ENCODE measurements at places on chromosomes 3 and 15.

DNA sequence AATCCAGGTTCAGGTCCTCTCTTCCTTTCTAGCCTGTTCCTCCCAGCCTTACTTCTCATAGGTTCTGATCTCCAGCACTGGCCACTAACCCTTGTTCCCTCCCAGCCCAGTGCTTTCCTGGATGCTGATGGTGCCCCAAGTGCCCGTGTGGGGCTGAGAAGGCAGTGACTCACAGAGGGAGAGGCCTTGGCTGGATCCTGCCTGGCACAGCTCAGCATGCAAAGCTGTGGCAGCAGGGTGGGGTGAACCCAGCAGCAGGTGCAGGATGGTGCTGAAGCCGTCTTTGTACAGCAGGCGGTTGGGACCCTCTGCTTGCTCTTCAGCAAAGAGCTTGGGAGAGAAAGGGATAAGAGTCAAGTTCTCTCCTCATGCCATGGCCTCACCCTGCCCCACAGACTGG is 7.6 kb downstream of the LPCAT4 start:
- DNase-seq = no peak

- no peak for DNase-seq
Measured at GRCh38 chr3:159232966-159233365, 431.1 kb downstream of the MFSD1 start.

DNA sequence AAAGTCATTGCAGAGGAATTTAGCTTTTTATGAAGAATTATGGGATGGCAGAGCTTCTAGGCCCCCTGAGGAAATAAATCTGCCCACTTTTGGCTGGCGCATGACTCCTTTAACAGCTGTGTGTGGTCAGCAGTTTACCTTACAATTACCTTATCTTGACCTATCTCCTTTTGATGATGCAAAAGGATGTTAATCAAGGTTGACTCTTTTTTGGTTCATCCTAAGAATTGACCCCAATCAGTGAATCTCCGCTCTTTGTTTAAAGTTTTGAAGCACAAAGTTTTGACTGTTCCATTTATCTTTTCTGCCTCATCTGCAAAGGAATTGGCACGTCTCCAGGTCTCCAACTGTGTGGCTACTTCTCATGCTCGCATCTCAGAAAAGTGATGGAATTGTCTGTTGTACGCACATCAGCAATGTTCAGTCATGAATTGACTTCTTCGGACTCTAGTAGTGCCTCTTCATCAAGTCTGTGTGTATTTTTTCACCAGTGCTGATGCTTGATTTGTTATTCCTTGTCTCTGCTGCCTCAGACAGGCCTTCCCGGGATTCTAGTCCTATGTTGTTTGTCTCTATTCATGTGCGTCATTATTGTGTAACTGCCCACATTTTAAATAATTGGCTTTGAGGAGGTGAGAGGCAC is 196.2 kb upstream of the CFAP20DC start:
- no peak for DNase-seq

- DNase-seq = no peak
Measured at GRCh38 chr3:114205541-114205940, 26.7 kb upstream of the DRD3 start.

DNA sequence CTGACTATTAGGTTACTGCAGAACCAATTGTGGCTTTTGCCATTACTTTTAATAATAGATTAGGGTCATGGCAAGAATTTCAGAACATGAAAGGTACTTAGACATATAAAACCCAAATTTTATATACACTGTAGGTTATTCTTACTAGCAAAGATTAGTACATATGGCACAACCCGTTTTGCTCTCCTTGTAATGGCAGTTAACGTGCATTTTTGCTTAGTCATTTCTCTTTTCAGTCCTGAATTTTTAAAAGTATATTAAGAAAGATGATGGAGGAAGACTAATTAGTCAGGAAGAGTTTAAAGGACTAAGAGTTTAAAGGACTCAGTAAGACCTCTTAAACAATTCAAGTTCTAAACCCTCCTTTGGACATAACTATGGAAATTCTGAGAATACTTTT is 114.0 kb downstream of the PEAK1 start:
- DNase-seq = no peak

DNA sequence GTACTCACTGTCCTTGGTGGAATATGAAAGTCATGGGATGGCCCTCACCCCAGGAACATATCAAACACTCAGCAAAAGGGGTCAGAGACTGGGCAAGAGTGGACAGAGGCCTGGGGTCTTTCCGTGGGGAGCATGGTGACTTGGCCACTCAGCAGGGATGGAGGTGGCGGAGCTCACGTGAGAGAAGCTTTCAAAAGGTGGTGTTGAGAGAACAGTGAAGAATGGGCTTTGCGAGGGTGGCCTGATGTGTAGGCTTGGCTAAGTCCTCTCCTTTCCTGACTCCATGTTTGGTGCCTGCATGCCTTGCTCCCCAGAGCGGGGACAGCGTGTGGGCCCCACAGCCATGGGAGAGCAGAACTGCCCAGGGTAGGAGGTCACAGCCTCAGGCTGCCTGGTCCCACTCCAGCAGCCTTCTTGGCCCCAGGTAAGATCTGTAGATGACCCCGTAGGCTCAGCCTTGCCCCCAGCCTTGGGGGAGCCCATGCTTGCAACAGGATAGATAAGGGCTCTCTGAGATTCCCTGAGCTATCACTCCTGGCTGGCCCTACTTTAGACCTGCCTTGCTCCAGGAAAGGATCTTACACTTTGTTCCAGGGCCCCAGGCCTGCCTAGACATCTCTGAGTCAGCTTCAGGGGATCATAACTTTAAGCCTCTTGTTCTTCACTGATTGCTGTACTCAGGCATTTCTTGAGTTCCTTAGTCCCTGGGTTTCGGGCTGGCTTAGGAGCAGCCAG is 17.0 kb downstream of the RPLP1 start:
- DNase-seq = no peak

GRCh38 chr3:40843208-40843624 is 318.5 kb downstream of the ZNF621 start:
- DNase-seq = no peak

DNA sequence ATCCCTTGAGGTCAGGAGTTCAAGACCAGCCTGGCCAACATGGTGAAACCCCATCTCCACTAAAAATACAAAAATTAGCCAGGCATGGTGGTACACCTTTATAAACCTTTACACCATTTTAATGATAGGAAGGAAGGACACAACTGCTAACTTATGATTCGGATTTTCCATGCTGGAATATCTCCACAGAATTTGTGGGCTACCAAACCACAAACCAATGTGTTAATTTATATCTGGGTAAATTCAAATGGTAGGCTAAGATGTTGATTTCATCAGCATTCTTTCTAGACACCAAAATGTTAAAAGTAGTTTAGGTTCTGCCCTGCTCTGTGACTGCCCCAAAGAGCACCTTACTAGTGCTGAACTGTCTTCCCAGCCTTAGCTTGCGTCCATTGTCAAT is 72.8 kb downstream of the POLQ start:
- no peak for DNase-seq

DNA sequence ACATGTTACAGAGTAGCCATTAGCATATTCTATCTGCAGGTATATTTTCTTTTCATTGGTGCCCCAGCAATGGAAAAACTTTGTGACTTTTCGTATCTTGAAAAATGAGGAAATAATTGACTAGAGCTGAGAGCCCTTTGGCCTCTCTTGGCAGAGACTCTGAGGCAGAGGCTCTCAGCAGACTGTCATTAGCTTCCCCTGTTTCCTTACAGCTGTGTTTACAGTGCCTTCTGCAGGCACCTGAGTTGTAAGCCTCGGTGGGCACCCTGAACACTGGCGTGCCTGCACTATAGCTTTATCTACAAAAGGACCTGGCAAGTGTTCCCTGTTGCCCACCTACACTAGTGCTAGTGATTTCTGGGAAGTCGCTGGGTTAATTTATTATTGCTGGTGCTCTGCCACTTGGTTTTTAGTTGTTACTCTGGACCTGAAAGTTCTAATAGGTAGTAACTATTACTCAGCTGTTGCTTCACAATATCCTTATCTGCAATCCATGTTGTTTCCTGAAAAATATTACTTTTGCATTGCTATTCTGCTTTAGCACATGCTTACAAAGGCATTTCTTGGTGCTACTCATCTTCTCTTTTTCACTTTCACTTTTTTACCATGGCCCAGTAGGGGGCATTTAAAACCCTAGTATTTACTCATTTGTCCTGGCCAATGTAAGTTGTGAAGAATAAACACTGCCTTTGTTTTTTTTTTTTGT is 7.8 kb upstream of the GPR171 start:
- no peak for DNase-seq

DNA sequence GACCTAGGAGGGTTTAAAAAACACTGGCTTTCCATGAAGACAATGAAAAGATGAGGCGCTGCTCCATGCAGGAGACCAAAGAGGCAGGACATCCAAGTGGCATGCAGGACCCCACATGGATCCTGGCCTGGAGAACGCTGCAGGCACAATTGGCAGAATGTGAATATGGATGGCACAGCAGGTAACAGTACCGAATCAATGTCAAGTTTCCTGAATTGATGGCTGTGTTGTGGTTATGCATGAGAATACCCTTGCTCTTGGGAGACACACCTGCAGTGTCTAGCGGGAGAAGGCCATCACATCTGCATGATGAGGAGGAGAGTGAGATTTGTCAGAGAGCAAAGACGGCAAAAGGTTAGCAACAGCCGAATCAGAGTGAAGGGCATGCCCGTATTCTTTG is 74.3 kb upstream of the SEC13 start:
- DNase-seq = no peak

DNA sequence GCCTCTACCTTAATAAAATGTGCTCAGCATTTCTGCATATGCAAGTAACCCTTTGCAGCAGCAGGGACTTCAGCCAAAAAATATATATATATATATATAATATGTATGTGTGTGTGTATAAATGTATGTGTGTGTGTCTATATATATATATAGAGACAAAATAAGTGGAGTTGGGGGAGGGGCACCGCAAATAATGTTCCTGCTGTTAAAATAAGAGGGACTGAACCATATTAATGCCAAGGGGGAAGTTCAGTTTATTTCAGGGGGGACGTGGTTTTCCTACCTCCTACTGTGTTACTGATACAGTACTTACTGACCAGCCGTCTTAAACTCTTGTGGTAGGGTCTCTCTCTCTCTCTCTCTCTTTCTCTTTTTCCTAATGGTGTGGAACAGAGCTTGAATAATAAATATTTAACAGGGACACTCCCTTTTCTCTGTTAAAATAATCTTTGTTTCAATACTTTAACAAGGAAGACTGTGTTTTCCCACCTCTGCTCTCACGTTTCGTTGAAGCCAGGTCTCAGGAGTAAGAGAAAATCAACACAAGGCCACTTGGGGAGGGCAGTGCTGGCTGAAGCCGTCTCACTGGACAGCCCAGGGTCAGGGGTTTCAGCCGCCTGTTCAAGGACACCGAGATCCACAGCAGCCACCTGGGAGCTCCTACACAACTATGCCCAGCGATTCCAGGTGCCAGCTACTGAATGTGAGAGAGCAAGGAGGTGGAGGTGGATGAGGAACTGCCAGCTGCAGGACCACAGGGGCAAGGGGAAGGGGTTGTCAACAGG is 42.8 kb upstream of the ADAMTSL3 start:
- no peak for DNase-seq

DNA sequence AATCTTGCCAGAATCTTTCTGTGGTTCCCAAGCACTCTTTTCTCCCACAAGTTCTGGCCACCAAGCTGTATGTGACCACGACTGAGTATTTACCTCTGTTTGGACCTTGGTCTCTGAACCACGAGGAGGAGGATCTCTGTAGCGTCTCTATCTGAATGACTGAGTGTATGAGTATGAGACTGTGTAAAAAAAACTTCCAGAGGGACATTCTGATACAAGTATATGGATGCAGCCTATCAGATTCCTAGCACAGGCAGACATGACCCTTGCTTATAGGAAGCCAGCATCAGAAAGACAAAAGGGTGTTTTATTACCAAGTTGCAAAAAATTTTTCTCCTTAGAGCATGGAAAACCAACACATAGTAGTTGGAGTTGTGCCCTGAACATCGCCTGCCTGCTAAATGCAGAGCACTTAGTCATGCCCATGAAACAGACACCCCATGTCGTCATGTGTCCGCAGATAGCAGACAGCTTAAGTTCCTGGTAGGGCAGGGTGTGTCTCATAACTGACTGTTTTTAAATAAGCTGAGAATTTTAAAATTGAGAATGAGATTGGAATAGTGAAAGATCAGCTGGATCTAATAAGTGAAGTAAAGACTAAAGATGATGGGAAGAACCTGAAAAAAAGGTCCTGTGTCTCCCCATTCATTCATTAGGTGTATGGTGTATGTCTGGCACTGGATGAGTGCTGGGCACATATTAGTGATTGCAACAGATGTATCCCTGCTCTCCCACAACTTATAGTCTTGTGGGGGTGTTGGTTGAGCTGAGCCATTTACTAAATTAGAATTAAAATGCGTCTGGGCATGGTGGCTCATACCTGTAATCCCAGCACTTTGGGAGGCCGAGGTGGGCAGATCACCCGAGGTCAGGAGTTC is 30.9 kb downstream of the DAG1 start:
- no peak for DNase-seq

GRCh38 chr3:42856544-42856943 is 19.1 kb downstream of the CYP8B1 start:
- no peak for DNase-seq

DNA sequence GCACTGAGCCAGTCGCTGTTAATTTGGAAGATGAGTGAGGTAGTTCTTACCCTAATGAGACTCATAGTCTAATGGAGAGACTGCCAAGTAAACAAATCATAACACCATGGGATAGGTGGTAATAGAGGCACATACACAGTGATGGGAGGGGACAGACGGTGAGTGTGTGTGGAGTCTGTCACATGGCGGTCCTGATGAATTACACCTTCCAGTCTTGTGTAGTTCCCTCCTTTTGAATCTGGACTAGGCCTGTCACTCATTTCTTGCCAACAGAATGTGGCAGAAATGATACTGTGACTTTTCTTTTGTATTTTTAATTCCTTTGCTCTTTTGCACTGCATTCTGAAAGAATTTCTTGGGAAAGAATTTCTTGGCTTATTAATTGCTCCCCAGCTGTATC is 78.1 kb downstream of the NR1D2 start:
- DNase-seq = no peak

- DNase-seq = no peak
Measured at GRCh38 chr3:148975696-148976095, 15.6 kb upstream of the GYG1 start.

DNA sequence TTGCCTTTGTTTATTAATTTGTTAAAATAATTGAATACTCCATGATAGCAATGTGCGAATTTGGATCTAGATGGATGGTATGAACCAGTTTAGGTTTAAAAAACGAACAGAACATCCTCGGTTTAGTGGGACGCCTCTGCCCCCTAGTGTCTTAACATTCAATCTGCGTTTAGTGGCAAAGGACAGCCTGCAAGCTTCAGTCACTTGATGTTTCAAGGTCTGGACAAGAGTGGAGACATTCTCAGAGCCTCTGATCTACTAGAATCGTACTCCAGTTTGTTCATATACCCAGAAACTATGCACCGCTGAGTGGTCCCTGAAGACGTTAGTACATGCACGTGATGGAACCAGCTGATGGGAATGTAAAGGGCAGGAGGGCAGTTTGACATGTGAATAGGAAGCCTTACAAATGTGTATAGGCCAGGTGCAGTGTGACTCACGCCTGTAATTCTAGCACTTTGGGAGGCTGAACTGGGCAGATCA is 17.8 kb upstream of the ATP13A4 start:
- DNase-seq = peak; percentile 50

Data from activated CD4-positive, alpha-beta T cell treated with anti-CD3 and anti-CD28 coated beads, Interleukin-2, amount 50 U/mL, for 48 hours (primary cell).